ENCODE measurements at places on chromosomes 1 and 21.

DNA sequence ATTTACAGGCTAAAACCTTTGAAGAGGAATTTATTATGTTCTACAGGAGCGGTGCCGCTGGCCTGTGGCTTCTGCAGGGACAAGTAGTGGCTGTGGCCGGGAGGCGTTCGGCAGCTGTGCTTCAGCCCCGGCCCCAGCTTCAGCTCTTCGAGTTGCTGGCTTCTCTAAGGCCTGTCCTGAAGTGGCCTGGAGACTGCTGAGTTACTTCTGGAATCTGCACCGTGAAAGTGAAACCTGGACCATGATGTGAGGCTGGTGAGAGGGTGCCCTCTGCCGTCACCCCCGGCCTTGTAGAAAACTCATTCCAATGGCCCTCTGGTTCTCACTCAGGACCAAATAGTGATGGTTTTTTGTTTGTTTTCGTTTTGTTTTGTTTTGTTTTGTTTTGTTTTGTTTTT is 48.1 kb downstream of the PRKCZ start:
- DNase-seq: no peak

GRCh38 chr21:42557420-42557819 is 43.8 kb downstream of the SLC37A1 start:
- DNase-seq: no peak

GRCh38 chr1:8777867-8778266 is 39.6 kb downstream of the RERE start:
- no peak for DNase-seq

- DNase-seq: no peak
Measured at GRCh38 chr1:145962157-145963102, 1.9 kb downstream of the ANKRD34A start.

GRCh38 chr21:25459993-25460392 is 147.3 kb downstream of the MRPL39 start:
- no peak for DNase-seq

DNA sequence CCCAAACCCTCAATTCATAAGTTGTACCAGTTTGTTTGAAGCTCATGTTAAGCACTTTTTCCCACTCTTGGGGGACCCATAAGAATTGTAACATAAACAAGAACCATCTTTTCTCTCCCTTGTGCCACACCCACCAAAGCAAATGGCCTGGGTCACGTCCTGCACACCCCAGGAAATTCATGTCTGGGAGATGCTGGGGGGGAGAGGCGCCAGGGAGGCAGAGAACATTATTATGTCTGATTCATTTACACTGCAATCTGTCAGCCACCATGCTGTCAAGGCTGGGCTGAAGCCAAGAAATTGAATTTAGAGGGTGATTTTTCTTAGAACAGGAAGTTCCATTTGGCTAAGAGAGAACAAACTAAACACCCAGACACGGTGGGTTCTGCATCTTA is 37.2 kb upstream of the IPO9 start:
- peak; percentile 84 for DNase-seq

GRCh38 chr1:10723317-10723716 is 73.1 kb downstream of the CASZ1 start:
- DNase-seq: no peak

DNA sequence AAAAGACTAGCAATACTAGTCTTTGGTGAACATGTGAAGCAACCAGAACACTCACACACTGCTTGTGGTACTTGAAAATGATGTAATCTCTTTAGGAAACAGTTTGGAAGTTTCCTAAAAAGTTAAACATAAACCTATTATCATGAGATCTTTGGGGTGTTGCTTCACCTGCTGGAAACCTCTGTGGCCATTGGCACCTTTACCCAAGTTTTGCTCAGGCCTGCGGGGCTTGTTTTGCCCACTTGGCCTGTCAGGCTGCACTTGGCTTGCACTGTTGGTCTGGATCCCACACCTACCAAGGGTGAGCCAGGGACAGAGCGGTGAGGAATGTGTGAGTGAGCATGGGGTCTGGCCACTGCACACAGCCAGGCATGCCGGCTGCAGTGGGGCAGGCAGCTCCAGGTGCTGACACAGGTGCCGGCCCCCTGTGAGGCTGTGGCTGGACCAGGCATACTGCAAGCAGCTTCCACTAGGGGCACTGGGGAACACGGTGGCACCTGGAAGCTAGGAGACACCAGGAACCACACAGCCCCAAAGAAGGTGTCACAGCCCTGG is 14.4 kb upstream of the FNBP1L start:
- peak; percentile 15 for DNase-seq

- no peak for DNase-seq
Measured at GRCh38 chr21:31599563-31599962, 59.9 kb upstream of the SOD1 start.

- no peak for DNase-seq
Measured at GRCh38 chr1:159864262-159864661, 1.8 kb upstream of the VSIG8 start.
